ENCODE measurements at places on chromosomes 6 and 20. TPM values are rescaled to one million over a fixed set of nuclear protein-coding genes. Genes with fewer than 3 reads are reported as not detected.

The SIGLEC1 gene
- 0.02 TPM for total RNA-seq

The HFE gene
- total RNA-seq = 14.1 TPM

The SIRPD gene
- not detected for total RNA-seq

The BMP7 gene
- total RNA-seq = 0.36 TPM

The EDN3 gene
- 2.7 TPM for total RNA-seq

The IL17F gene
- not detected for total RNA-seq

The SLC13A3 gene
- total RNA-seq = 0.03 TPM

The BRD2 gene
- total RNA-seq = 148 TPM

The C20orf204 gene
- total RNA-seq = 0.29 TPM

The TFAP2D gene
- not detected for total RNA-seq

The HLA-DRB1 gene
- not detected for total RNA-seq

The MRPS18A gene
- total RNA-seq = 47.9 TPM

The AHCY gene
- total RNA-seq = 298 TPM

The MARCKS gene
- 15.4 TPM for total RNA-seq

The PIGU gene
- total RNA-seq = 30.1 TPM

The BANF2 gene
- total RNA-seq = not detected

The ITPA gene
- 120 TPM for total RNA-seq

The HLA-DMA gene
- total RNA-seq = 3.3 TPM

The CRYBG1 gene
- total RNA-seq = 0.82 TPM

The FABP7 gene
- not detected for total RNA-seq

Measured in A549 treated with dexamethasone at 1 μM for 4 hours (cell line).